ENCODE measurements at places on chromosomes 4 and X.

DNA sequence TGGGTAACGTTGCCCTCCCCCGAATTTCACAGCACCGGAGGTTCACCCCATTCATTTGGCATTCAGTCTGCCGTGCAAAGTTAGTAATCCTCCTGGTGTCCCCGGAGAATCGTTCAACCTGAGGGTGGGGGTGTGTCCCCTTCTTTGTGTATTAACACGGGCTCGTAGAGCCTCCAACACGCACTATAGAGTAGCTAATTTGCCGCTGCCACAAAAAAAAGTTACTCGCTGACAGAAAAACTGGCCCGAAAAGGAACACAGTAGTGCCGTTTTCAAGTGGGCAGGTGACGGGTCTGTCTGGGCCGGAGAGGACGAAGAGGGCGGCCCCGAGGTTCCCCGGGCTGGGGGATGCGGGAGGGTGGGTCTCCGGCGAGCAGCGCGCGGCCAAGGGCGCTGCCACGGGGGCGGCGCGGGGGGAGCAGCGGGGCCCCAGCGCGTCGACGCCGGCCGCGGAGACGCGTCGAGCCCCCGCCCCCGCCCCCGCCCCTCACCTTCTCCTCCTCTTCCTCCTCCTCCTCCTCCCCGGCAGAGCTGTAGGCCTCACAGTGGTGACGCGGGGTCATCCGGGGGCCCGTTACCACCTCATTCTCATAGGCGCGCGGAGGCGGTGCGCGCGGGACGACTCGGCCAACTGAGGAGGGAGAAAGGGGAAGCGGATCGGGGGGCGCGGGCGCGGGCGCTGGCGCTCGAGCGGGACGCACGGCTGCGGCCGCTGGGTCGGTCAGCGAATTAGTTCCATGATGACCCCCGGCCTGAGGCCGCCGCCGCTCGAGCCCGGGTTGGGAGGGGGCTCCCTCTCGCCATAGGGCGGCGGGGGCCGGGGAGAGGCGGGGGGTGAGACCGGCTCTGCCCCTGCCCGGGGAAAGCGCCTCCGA is 571 bp downstream of the CCNI start:
- peak; percentile 70 for DNase-seq

- DNase-seq = no peak
These were observed 30.9 kb upstream of the ELF2 start for GRCh38 chr4:139207873-139208403.

- DNase-seq = no peak
These were observed 296.3 kb downstream of the PCDH7 start for GRCh38 chr4:31016322-31017061.

DNA sequence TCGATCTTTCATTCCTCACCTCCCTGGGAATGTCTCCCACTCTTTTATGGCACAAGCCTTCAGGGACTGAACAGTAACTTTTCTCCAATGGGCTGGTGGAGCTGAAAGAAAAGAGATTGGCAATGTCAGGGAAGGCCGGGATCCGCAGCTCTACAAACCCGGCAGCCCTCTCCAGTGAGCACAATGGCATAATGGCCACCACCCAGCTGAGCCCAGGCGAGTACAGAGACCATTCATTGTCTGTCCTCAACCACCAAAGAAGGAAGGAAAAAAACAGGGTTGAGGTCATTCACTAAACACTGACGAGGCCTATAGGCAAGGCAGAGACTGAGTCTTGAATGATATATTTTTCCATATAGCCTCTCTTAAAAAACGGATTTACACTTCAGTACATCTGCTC is 3.6 kb downstream of the GEMIN8 start:
- DNase-seq = no peak

GRCh38 chr4:168978001-168978700 is 31.9 kb downstream of the CBR4 start:
- DNase-seq = no peak

- no peak for DNase-seq
These were observed 204.2 kb upstream of the GPRIN3 start for GRCh38 chr4:89511776-89512175.

GRCh38 chr4:38044060-38044459 is 83.9 kb downstream of the PTTG2 start:
- no peak for DNase-seq

Measured in stimulated activated CD8-positive, alpha-beta memory T cell treated with anti-CD3 and anti-CD28 coated beads, Interleukin-2, amount 100 ng/mL, for 1 hour (primary cell).